Keratinocyte (primary cell): ENCODE measurements at places on chromosomes 7 and 10. TPM values are rescaled to one million over a fixed set of nuclear protein-coding genes. Genes with fewer than 3 reads are reported as not detected.

- no peak overlapping the region for H3K4me3 ChIP-seq
- H3K4me1 ChIP-seq = peaks cover 9% of the 10 kb centered on the region
- no peak overlapping the region for H3K27ac ChIP-seq
- H3K36me3 ChIP-seq = no peaks in the 10 kb centered on the region
- no peak for DNase-seq
Observed at GRCh38 chr7:104255194-104255593, 47.4 kb upstream of the ORC5 start.

DNA sequence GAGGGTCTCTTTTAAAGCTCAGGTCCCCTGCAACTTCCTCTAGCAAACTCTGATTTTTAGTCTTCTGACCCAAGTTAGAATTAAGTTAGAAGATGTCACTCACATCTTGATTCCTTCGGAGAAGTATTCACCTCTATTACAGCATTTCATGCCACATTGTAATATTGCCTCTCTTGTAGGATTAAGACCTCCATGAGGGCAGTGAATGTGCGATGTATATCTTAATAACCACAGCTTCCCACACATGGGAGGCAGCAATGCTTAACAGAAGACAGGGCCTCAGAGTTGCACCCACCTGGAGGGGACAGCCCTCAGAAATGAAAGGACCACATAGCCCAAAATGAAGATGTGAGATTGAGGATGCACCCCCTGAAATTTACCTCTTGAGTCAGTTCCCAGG lies 270.3 kb downstream of the HTR7 start:
- DNase-seq = no peak
- no peak overlapping the region for H3K4me3 ChIP-seq
- H3K27ac ChIP-seq = no peak overlapping the region
- no peaks in the 10 kb centered on the region for H3K36me3 ChIP-seq
- H3K4me1 ChIP-seq = peaks cover 17% of the 10 kb centered on the region

DNA sequence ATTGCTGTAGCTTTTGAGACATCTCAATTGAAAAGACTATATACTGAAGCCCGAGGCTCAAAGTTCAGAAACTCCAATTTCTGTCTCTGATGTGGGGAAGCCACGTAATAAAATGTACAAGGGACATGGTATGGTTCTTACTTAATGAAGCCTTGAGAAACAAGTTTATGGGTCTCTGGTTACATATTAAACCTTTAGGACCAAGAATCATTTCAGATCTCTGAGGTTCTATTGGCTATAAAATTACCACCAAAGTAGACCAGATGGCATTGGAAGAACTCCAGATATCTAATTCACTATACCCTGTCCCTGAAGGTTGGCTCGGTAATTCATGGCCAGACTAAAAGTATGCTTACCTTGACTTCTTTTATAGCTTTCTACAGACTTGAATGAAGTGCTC lies 23.7 kb downstream of the STAMBPL1 start:
- H3K27ac ChIP-seq = no peak overlapping the region
- H3K36me3 ChIP-seq = peaks cover 10% of the 10 kb centered on the region
- H3K4me1 ChIP-seq = peaks cover 4% of the 10 kb centered on the region

- DNase-seq = no peak
- H3K27me3 ChIP-seq = no peaks in the 10 kb centered on the region
- H3K36me3 ChIP-seq = peaks cover 22% of the 10 kb centered on the region
- H3K27ac ChIP-seq = no peak overlapping the region
- no peak overlapping the region for H3K4me3 ChIP-seq
- no peaks in the 10 kb centered on the region for H3K4me1 ChIP-seq
Observed at GRCh38 chr7:99898836-99899235, 20.5 kb downstream of the TRIM4 start.

- peaks cover 4% of the 10 kb centered on the region for H3K4me1 ChIP-seq
- no peaks in the 10 kb centered on the region for H3K27me3 ChIP-seq
- H3K4me3 ChIP-seq = no peak overlapping the region
- no peak overlapping the region for H3K27ac ChIP-seq
Observed at GRCh38 chr7:33639552-33640197, 265.7 kb upstream of the BMPER start.

GRCh38 chr10:88157981-88158465 lies 294.6 kb downstream of the PTEN start:
- DNase-seq = no peak
- no peaks in the 10 kb centered on the region for H3K27me3 ChIP-seq
- H3K4me3 ChIP-seq = no peak overlapping the region

DNA sequence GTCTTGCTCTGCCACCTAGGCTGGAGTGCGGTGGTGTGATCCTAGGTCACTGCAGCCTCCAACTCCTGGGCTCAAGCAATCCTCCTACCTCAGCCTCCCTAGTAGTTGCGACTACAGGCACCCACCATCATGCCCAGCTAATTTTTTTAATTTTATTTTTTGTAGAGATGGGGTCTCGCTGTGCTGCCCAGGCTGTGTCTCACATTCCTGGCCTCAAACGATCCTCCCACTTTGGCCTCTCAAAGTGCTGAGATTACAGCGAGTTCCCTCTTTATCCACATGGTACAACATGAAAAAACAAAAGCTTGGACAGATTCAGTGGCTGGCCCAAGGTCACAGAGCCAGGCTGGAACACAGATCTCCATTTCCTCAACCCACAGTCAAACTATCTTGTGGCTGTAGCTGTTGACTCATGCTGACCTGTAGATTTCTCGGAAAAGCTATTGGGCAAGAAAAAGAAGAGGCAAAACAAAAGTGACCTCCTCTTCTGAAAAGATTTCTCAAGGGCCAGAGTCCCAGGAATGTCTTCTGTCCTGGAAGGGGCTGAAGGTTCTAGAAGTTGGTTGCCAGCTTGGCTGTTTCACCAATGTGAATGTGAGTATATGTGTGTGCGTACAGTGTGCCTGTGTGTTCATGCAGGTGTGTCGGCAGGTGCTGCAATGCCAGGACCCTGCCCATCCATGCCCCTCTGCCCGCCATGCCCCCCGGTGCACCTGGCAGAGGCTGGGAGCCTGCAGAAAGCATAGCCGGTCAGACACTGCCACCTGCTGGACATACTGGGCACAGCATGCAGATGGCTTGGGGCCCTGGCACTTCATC lies 28.4 kb downstream of the TMEM130 start:
- H3K4me1 ChIP-seq = no peaks in the 10 kb centered on the region
- H3K4me3 ChIP-seq = no peak overlapping the region
- DNase-seq = no peak
- no peak overlapping the region for H3K27ac ChIP-seq
- peaks cover 2% of the 10 kb centered on the region for H3K27me3 ChIP-seq
- no peaks in the 10 kb centered on the region for H3K36me3 ChIP-seq

GRCh38 chr10:131811630-131812403 lies 89.0 kb upstream of the PPP2R2D start:
- no peak overlapping the region for H3K27ac ChIP-seq
- no peak overlapping the region for H3K4me3 ChIP-seq
- H3K36me3 ChIP-seq = no peaks in the 10 kb centered on the region
- no peaks in the 10 kb centered on the region for H3K4me1 ChIP-seq
- no peak for DNase-seq

Gene GOLGA7B
- polyA plus RNA-seq = 3.6 to 6.8 TPM (median 4.9 TPM) in 3 replicates

Gene NPTX2
- not detected in 3 replicates for polyA plus RNA-seq

Gene NKX1-2
- polyA plus RNA-seq = 0.89 to 3.6 TPM (median 1.9 TPM) in 3 replicates

Gene SFTPA2
- not detected in 3 replicates for polyA plus RNA-seq

Gene ANKRD30A
- polyA plus RNA-seq = not detected in 3 replicates

Gene DNAH11
- under 0.01 to 0.21 TPM (median 0.09 TPM) in 3 replicates for polyA plus RNA-seq

Gene GRM3
- not detected in 3 replicates for polyA plus RNA-seq
